Hepatic stellate cell (primary cell): ENCODE measurements at places on chromosomes 13 and 19.
A peak's percentile ranks its signal among the peaks of the same experiment; 100 is the strongest.

GRCh38 chr13:53054569-53054968 lies 26.0 kb downstream of the OLFM4 start:
- no peak for DNase-seq

- DNase-seq = no peak
Measured at GRCh38 chr13:67084066-67084465, 146.1 kb downstream of the PCDH9 start.

- peak; percentile 90 for DNase-seq
Measured at GRCh38 chr19:46728693-46729339, 11.9 kb upstream of the PRKD2 start.

GRCh38 chr19:49020931-49021895 lies 2.9 kb downstream of the CGB3 start:
- DNase-seq = no peak

GRCh38 chr13:32866921-32867320 lies 149.3 kb upstream of the KL start:
- no peak for DNase-seq
